ENCODE measurements at places on chromosomes 2 and 18.

- DNase-seq: no peak
Observed at GRCh38 chr2:154901063-154901462, 202.6 kb downstream of the KCNJ3 start.

DNA sequence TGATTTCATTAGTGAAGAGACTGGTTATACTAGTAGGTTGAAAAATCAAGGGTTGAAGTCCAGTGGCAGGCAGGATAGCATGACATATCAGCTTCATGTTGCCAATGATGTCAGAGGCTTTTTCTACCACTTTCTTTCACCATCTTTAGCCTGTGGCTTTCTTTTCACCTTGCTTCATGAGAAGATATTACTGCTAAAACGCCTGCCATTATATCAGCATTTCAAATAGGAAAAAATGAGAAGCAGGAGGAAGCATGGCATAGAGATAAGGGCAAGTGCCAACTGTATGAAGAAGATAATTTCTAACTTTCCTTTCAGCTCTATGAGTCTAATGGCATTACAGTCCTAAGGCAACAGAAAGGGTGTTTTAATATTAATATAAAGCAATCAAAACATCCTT, 270.2 kb upstream of the SYT4 start:
- no peak for DNase-seq

DNA sequence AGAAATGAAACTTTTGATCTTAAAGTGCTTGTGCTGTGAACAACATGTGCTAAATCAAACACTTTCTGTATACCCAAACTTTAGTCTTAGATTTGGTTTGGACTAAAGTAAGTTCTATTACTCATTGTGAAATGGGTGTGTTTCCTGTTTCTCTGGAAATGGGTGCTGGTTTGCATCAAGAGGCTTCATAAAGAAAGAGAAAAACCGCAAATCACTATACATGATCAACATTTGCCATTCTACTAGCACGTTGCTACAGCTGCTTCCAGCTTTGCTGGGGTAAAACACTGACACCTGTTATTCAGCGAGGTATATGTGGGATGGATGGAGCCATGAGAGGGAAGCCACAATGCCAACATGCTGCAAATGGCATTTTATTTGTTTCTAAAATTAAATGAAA, 547.0 kb upstream of the ACVR2A start:
- no peak for DNase-seq

DNA sequence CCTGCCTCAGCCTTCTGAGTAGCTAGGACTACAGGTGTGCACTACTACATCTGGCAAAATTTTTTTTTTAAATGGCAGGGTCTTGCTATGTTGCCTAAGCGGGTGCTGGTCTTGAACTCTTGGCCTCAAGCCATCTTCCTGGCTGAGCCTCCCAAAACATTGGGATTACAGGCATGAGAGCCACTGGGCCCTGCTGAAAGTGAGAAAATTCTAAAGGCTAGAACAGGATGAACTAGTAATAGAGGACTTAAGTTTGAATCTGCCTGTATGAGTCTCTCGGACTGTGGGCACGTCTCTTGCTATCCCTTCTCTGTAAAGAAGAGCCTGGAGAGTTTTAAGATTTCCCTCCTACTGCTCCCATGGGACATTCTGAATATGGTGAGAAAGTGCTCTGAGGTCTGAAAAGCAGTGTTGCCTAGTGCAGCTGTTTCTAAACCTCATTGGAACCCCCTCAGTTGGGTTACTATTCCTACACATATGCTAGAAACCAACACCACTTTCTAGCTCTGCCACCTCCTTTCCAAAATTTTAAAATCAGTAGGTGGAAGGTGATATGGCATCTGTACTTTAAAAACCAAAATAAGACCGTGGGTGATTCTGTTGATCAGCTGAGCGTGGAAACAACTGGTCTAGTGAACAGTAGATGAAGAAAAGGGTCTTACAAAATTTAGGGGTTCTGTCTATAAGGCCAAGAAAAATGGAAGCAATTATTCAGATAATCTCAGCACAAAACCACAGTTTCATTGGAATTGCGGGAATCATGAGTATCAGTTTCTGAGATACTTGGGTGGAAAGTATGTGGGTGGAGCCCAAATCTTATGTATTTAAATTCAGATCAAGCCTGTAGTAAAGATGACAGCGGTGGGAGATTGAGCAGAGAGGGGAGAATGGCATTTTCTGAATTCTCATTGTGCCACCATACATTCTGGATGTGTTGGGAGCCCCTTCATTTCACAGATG, 259.8 kb upstream of the CXCR4 start:
- no peak for DNase-seq

- DNase-seq: no peak
Observed at GRCh38 chr2:96551605-96552314, 15.2 kb downstream of the ARID5A start.

DNA sequence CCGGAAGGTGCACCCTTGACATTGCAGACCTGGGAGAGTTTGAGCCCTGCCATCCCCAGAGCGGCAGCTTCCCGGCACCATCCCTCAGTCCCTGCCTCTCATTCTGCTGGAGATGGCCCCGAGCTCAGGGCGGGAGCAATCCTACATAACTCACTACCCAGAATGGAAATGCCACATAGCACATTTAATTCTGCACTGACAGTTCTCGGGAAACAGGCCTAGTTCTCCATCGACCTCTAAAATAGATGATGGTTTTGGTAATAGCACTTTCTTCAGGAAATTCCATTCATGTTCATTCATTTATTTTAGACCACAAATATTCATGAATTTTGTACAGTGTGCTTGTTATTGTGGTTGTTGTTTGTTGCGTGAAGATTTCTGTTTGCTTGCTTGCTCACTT, 92.9 kb upstream of the SLC14A2 start:
- no peak for DNase-seq

DNA sequence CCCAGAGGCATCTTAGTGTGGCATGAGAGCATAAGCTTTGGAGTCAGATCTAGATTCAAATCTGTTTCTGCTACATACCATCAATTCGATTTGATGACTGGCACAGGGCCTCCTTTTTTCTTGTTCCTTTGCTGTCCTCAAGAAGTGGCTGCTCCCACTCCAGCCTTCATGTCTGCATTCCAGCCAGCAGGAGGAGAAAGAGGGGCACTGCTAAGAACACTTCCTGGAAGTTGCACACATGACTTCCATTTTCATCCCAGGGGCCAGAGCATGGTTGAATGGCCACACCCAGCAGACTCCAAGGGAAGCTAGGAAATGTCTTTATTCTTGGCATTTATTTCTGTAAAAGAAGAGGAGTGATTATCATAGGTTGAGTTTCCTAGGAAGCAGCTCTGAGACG, 50.4 kb downstream of the EML6 start:
- DNase-seq: no peak
